Prostate gland (tissue), 2 donors: ENCODE measurements at places on chromosomes 6 and 20. TPM values are rescaled to one million over a fixed set of nuclear protein-coding genes. Genes with fewer than 3 reads are reported as not detected.
A peak's percentile ranks its signal among the peaks of the same experiment; 100 is the strongest.

- H3K4me1 ChIP-seq = peaks cover 49% of the 10 kb centered on the region
- no peak for DNase-seq
- no peaks in the 10 kb centered on the region for H3K36me3 ChIP-seq
- H3K4me3 ChIP-seq = no peak overlapping the region
- H3K27ac ChIP-seq = peak overlapping the region; percentile 69
- H3K27me3 ChIP-seq = no peaks in the 10 kb centered on the region
These were observed 21.5 kb downstream of the ACSS1 start for GRCh38 chr20:25036331-25036936.

GRCh38 chr6:166630462-166630861, 3.4 kb upstream of the RPS6KA2 start:
- no peaks in the 10 kb centered on the region for H3K27me3 ChIP-seq
- no peak overlapping the region for H3K4me3 ChIP-seq
- DNase-seq = no peak
- H3K36me3 ChIP-seq = no peaks in the 10 kb centered on the region
- H3K27ac ChIP-seq = no peak overlapping the region

GRCh38 chr6:30686009-30686907, at the start of gene PPP1R18:
Gene PPP1R18 (minus strand): TSS chr6:30686645. CDS start chr6:30686018, 627 bp downstream.
- H3K36me3 ChIP-seq = no peaks in the 10 kb centered on the region
- peak within 1 kb of the TSS; percentile 92 for H3K27ac ChIP-seq
- H3K27me3 ChIP-seq = no peaks in the 10 kb centered on the region

DNA sequence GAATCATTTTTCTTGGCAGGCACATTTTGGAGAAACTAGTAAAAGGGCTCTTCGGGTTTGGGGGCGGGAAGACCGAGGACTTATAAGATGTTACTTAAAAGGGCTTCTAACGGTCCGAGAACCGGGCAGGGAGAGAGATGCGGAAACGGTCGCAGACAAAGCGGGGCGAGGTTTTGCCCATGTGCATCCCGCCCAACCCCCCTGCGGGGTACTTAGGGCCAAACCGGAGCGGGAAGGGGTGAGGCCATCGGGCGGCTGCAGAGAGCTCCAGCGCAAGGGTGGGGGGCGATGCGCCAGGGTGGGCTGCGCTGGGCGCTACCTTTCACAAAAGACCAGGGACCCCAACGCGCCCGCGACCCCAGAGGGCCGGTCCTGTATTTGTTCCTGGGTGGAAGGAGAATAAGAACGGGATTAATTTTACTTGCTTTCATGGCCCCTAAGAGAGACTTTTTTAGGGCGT, 616 bp downstream of the TUBB start:
- no peaks in the 10 kb centered on the region for H3K27me3 ChIP-seq
- H3K4me3 ChIP-seq = peak overlapping the region; percentile 60
- peak overlapping the region; percentile 96 for H3K27ac ChIP-seq
- DNase-seq = peak; percentile 70
- H3K36me3 ChIP-seq = peaks cover 10% of the 10 kb centered on the region

GRCh38 chr20:40967700-40968099, 60.9 kb upstream of the TOP1 start:
- no peaks in the 10 kb centered on the region for H3K36me3 ChIP-seq
- no peak overlapping the region for H3K4me3 ChIP-seq
- DNase-seq = no peak
- H3K4me1 ChIP-seq = no peaks in the 10 kb centered on the region
- H3K27ac ChIP-seq = no peak overlapping the region
- H3K27me3 ChIP-seq = no peaks in the 10 kb centered on the region

DNA sequence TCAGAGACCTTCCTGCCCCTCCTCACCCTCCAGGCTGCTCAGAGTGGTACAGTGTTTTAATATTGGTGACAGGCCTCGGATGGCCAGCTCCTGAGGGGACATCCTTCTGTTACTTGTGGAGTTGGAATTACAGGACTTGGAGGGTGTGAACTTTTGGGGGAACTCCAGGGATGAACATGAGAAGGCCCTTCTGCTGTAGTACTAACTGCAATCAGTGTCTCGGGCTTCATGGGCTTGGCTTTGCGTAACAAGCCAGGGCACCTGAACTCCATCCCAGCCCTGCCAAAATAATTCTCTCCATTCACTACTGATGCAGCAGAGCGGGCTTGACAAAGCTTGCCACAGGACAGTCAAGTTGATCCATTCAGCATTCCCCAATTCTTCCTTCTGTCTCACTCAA, 28.6 kb downstream of the SLC22A23 start:
- no peaks in the 10 kb centered on the region for H3K27me3 ChIP-seq
- H3K4me3 ChIP-seq = no peak overlapping the region
- DNase-seq = peak; percentile 37
- H3K4me1 ChIP-seq = peaks cover 5% of the 10 kb centered on the region
- H3K36me3 ChIP-seq = no peaks in the 10 kb centered on the region
- peak overlapping the region; percentile 21 for H3K27ac ChIP-seq

DNA sequence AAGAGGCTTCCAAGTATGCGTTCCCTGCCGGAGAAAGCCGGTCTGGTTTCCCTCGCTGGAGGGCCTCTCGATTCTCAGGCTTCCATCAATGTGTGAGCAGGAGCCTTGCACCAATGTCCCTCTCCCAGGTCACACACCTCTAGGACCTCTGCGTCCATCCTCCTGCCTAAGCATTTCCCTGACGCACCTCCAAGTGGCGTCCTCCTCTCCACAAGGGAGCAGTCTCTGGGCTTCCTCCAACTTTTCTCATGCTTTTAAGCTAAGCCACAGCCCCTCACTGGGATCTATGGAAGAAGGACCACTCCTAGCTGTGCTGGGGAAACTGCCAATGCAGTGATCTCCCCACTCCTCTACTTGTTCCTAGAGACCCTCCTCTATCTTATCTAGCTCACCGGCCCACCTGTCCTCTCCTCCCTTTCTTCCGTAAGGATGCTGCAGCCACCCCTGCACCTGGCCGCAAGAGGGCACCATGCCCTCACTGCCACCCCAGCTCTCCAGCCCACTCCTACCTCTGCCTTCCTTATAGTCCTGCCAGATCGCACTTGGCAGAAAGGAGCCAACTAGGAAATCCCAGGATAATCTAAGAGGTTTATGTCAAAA, 258.7 kb downstream of the LRFN2 start:
- no peak overlapping the region for H3K4me3 ChIP-seq
- peak; percentile 55 for DNase-seq
- H3K27me3 ChIP-seq = no peaks in the 10 kb centered on the region
- no peak overlapping the region for H3K27ac ChIP-seq

DNA sequence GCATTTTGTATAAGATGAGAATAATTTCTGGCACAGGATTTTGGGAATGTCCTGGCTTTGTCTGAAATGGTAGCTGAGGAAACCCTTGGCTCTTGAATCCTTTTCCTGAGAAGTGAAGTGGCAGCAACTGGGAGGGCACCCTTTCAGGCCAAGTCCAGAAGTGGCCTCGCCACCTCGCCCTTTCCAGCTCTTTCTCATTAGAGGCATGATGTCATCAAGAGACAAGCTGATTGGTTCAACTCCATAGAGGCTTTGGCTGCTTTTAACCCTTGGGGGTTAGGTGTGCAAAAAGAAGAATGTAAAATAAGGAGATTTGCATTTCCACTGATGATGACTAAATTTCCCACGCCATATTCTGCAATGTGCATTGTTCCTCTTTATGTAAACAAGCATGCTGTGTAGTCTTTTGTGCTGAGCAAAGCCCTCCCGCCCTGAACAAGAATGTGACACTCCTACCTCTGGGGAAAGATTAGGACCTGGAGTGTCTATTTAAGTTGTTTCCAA, 116.5 kb downstream of the TCP11 start:
- DNase-seq = no peak
- H3K4me3 ChIP-seq = no peak overlapping the region
- peaks cover 8% of the 10 kb centered on the region for H3K4me1 ChIP-seq

GRCh38 chr20:58048096-58048702, 180.3 kb downstream of the ANKRD60 start:
- H3K27me3 ChIP-seq = no peaks in the 10 kb centered on the region
- H3K27ac ChIP-seq = no peak overlapping the region
- H3K4me1 ChIP-seq = no peaks in the 10 kb centered on the region
- peak; percentile 53 for DNase-seq

The PDYN gene
- 0.28 TPM for total RNA-seq

GRCh38 chr6:134806180-134806798, 143.6 kb downstream of the ALDH8A1 start:
- no peak for DNase-seq
- no peak overlapping the region for H3K27ac ChIP-seq
- H3K27me3 ChIP-seq = no peaks in the 10 kb centered on the region
- H3K4me3 ChIP-seq = no peak overlapping the region

- H3K4me1 ChIP-seq = peaks cover 10% of the 10 kb centered on the region
- H3K36me3 ChIP-seq = no peaks in the 10 kb centered on the region
- DNase-seq = no peak
These were observed 178.7 kb upstream of the TSHZ2 start for GRCh38 chr20:52793339-52793963.

The SLC22A2 gene
- total RNA-seq = not detected

DNA sequence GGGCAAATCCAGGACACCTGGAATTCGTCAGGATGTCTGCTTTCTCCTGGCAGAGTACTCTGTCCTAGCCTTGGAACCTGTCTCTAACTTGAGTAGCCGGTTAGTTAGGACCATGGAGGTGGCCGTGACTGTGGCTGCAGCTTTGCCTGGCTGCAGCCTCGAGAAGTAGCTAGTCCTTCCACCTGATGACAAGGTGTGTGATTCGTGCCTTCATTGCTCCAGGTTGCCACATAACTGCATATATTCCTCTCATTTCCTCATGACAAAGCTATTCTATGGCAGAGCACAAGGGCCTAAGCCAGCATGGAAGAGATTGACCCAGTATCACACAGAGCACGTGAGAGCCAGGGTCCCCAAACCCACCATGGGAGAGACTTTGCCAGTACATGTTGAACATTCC, 39.8 kb upstream of the KIF25 start:
- H3K4me1 ChIP-seq = no peaks in the 10 kb centered on the region
- DNase-seq = no peak
- no peaks in the 10 kb centered on the region for H3K27me3 ChIP-seq
- H3K36me3 ChIP-seq = no peaks in the 10 kb centered on the region
- H3K4me3 ChIP-seq = no peak overlapping the region
- H3K27ac ChIP-seq = no peak overlapping the region

DNA sequence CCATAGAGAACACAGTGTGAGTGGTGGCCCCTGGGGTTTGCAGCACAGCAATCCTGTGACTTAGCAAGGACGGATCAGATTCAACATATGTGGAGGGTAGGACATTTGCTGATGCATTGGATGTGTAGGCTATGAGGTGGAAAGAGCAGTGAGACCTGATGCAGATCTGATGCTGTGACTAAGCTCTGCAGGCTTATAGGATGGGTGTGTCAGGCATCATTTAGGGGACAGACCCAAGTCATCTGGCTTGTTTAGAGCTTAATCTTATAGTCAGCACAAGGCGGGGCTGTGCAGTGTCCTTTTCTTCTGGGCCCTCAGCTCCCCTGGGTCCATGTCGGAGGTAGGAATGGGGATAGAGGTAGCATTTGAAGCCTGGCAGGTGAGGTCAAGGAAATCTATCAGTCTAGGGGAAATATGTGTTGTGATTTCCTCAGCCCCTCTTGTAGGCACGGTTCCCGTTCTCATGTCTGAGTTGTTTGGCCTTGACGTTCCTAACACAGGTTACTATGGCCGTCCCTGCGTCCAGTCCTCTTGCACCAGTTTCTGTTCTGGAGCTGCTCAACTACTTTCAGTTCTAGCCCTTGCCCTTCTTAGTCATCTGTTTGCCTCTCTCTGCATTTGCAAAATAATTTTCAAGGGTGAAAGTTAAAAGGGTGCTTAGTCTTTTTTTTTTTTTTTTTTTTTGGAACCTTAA, 15.6 kb upstream of the MAPRE1 start:
- no peak overlapping the region for H3K27ac ChIP-seq
- no peaks in the 10 kb centered on the region for H3K4me1 ChIP-seq
- no peak for DNase-seq
- H3K36me3 ChIP-seq = no peaks in the 10 kb centered on the region

DNA sequence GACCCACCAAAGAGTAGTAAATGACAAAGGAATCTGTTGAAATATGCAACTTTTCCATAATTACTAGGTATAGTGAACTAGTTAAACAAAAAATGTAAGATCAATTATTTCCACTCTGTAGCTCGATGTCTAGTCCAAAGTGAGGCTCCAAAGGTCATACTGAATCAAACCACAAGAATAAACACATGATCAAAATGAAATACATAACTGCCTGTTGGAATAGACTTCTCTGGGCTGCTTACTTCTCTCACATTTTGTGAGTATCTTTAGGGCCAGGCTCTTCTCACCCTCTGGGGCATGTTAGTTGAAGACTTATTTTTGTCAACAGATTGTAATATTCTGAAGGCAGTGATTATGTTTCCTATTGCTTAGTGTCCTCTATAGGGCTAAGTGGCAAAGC, 103.7 kb upstream of the TMEM170B start:
- H3K27me3 ChIP-seq = no peaks in the 10 kb centered on the region
- H3K4me3 ChIP-seq = no peak overlapping the region
- no peaks in the 10 kb centered on the region for H3K36me3 ChIP-seq
- H3K27ac ChIP-seq = peak overlapping the region; percentile 31
- H3K4me1 ChIP-seq = no peaks in the 10 kb centered on the region

The SNAI1 gene
- total RNA-seq = 7.4 TPM

The ASIP gene
- 3.6 TPM for total RNA-seq

The POM121L2 gene
- total RNA-seq = 0.62 TPM

GRCh38 chr6:168005796-168006195, 8.3 kb downstream of the KIF25 start:
- H3K4me3 ChIP-seq = no peak overlapping the region
- H3K27me3 ChIP-seq = no peaks in the 10 kb centered on the region
- H3K27ac ChIP-seq = no peak overlapping the region
- DNase-seq = no peak

The EEF1A2 gene
- 13.4 TPM for total RNA-seq

GRCh38 chr6:13034316-13034715, 294.0 kb downstream of the TBC1D7 start:
- H3K36me3 ChIP-seq = no peaks in the 10 kb centered on the region
- no peaks in the 10 kb centered on the region for H3K4me1 ChIP-seq
- H3K4me3 ChIP-seq = no peak overlapping the region
- no peak for DNase-seq
- no peaks in the 10 kb centered on the region for H3K27me3 ChIP-seq
- H3K27ac ChIP-seq = no peak overlapping the region

The RIN2 gene
- 77.9 TPM for total RNA-seq

The TFAP2B gene
- total RNA-seq = 0.06 TPM

GRCh38 chr6:31208506-31208905, 38.0 kb upstream of the POU5F1 start:
- no peaks in the 10 kb centered on the region for H3K36me3 ChIP-seq
- DNase-seq = no peak
- H3K4me1 ChIP-seq = peaks cover 4% of the 10 kb centered on the region
- no peaks in the 10 kb centered on the region for H3K27me3 ChIP-seq
- H3K4me3 ChIP-seq = no peak overlapping the region
- H3K27ac ChIP-seq = no peak overlapping the region

DNA sequence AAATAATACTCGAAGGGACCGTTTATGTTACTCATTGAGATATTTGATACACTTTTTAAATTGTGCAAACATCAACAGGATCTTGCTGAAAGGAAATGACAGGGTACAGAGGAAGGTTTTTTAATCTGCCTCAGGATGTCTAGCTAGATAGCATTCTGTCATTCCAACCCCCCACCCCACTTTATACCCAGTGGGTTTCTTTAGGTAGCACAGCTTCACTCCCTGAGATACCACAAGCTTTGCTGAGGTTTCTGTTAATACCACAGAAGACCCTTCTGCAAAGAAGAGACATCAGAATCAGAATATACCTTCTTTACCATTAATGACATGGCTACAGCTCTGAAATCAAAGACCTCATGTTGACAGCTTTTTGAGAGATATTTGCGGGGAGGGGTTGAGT, 1.3 kb downstream of the PHACTR2 start:
- H3K36me3 ChIP-seq = no peaks in the 10 kb centered on the region
- H3K4me1 ChIP-seq = no peaks in the 10 kb centered on the region
- H3K27ac ChIP-seq = peak overlapping the region; percentile 97
- no peak for DNase-seq
- H3K4me3 ChIP-seq = peak overlapping the region; percentile 68
- no peaks in the 10 kb centered on the region for H3K27me3 ChIP-seq
